Stimulated activated CD8-positive, alpha-beta memory T cell treated with anti-CD3 and anti-CD28 coated beads, Interleukin-4, amount 100 ng/mL, for 1 hour (primary cell): ENCODE measurements at places on chromosomes 3 and 15.

GRCh38 chr3:67529915-67530314, 124.5 kb downstream of the SUCLG2 start:
- DNase-seq, result no peak

GRCh38 chr3:164351131-164351530, 727.2 kb downstream of the SI start:
- DNase-seq, result no peak

DNA sequence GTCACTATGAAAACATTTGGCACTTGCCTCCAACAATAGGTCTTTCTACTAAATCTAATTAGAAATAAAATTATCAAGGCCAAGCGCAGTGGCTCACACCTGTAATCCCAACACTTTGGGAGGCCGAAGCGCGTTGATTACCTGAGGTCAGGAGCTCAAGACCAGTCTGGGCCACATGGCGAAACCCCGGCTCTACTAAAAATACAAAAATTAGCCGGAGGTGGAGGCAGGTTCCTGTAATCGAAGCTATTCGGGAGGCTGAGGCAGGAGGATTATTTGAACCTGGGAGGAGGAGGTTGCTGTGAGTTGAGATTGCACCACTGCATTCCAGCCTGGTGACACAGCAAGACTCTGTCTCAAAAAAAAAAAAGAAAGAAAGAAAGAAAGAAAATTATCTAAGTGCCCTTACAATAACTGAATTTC, 1.6 kb upstream of the PLD1 start:
- DNase-seq, result no peak

DNA sequence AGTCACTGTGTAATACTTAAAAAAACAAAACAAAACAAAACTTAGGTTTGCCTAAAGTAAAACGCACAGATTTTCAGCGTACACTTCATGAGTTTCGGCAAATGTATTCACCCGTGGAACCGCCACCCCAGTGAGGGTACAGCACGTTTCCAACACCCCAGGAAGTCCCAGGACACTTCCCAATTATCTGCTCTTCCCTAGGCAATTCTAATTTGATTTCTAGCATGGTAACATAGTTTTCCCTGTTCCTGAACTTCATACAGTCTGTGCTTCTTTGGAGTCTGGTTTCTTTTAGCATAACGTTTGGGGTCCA, 497 bp upstream of the CLASP2 start:
- no peak for DNase-seq

GRCh38 chr3:42746455-42747450, 26.3 kb downstream of the CCDC13 start:
- no peak for DNase-seq

DNA sequence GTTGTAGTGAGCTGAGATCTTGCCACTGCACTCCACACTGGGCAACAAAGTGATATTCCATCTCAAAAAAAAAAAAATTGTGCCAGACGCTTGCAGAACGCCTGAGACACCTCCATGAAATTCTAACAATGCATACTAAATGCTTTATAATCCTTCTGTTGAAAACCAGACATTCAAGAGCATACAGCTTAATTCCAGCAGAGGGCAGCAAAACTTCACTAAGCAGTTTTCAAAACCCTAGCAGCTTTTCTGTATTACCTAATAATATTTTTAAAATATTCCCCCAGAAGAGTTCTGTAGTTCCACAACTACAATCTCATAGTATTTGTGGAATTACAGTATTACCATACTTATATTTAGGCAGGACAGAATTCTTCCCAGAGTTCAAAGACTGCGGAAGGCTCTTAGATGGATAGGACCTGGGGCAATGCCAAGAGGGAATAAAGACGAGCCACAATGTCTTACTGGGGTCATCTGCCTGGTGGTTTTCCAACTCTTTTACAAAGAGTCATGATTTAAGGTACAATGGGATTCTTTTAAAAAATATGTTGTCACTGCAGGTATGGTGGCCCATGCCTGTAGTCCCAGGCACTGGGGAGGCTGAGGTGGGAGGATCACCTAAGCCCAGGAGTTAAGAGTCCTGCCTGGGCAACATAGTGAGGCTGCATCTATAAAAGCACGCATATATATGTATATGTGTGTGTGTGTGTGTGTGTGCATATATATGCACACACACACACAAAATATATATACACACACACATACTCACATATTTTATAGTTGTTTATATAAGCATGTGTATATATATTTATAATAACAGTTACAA, 19.6 kb upstream of the TASOR start:
- no peak for DNase-seq

DNA sequence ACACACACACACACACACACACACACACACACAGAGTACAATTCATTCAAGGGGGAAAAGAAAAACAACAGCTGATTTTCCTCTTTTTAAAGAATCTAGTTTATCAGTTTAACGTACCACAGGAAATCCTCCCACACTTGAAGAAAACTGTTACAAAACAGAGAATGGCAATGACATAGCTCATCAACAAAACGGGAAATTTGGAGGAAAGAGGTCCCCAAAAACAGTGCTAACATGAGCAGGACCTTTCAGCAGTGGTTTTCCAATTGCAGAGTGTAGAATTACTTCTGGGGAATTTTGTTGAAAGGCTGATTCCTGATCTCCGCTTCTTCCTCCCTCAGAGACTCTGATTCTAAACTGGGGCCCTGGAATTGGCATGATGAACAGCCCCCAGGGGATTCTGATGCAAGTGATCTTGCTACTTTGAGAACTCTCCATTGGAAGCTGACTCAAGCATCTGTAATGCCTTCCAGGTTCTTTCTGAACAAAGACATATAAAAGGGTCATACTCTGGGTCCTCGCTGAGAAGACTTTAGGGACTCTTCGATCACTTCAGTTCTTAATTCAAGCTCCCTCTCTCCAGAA, 442.6 kb upstream of the PROK2 start:
- no peak for DNase-seq

- DNase-seq, result no peak
Measured at GRCh38 chr3:48247401-48247811, 6.5 kb downstream of the ZNF589 start.

GRCh38 chr15:95816591-95816990, 513.9 kb upstream of the NR2F2 start:
- no peak for DNase-seq

- DNase-seq, result no peak
Measured at GRCh38 chr15:60887139-60887538, 342.0 kb downstream of the RORA start.

DNA sequence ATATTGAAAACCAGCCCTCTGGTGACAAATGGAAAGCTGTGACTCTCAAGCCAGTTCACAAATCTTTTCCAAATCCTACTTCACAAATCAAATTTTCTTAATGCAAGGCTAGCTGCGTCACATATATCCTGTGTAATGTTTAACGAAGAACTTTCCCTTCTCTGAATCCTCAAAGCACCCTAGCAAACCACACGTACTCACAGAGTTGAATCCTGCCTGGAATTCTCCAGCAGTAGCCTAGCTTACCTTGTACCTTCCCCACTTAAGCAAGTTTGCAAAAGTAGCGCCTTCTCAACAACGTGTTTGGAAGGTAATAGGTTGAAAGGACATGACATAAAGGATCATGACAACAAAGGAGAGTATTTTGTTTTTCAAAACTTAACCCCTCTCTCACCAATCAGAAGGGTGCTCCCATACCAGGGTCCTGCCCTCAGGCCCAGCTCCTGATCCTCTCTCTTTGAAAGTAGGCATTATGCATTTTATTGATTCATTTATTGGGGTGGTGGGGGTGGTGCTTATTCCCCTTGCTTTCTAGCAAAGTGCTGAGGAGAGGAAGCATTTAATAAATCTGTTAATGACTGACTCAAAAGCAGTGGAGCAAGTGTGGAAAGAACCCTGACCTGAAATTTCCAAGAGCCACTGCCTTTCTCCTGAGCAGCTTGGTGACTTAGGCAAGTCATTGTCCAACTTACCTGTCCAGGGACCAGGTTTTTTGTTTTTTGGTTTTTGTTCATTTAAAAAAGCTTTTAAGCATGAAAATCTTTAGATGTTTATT, 531.6 kb downstream of the MECOM start:
- no peak for DNase-seq
